ENCODE measurements at places on chromosomes 5 and 9.

DNA sequence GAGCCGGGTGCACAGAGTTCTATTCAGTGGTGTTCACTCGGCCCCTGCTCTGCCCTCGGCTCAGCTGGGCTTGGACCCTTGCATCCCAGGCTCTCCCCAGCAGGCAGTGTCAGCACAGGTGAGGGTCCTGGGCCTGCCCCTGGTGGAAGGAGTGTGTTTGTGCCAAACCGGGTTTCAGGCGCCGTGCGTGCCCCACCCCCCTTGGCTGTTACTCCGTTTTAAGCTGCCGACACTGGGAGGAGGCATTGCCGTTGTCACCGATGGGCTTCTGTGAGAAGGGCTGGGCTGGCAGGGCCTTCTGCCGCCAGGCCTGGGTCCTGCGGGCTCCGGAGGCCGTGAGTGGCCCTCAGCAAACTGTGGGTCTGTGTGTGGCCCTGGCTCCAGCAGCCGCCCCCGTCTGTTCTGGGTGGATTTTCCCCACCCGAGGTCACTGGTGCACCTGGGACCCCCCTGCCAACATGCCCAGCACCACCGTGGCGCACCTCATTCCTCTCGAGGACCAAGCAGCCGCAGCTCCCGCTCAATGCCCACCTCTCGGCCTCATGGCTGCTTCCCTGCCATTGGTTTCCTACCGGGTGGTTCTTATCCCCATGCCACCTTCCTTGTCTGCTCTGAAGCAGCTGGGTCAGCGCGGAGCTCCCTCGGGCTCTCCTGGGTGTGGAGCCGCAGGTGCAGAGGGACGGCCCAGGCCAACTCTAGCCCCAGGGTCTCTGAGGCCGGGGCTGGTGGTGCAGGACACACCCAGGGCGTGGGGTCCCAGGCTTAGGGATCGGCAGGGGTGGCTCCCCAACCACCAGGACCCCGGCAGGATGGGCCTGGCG lies 44.3 kb upstream of the EXOC3 start:
- DNase-seq: no peak

- DNase-seq: no peak
These were observed 71.7 kb downstream of the ANKRD55 start for GRCh38 chr5:56161439-56161823.

DNA sequence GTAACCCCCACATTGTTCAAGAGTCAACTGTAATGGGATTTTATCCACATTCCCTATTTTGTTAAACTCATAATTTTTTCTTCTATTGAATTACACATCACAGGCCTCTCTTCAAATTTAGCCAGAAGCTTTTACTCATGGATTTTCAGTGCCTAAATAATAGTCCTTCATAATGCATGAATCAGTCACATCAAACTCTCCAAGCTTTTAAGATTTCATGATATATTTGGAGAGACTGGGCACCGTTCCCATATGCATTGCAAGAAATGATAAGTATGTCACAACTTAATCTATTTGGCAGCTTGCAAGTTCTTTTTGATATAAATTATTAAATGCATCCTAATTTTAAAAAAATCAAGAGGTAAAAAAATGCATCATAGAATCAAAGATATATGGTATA lies 465.9 kb downstream of the DMAC1 start:
- DNase-seq: no peak

GRCh38 chr5:86983208-86983607 lies 284.5 kb upstream of the RASA1 start:
- DNase-seq: no peak

GRCh38 chr9:29319736-29320513 lies 1746.6 kb upstream of the C9orf72 start:
- no peak for DNase-seq

- no peak for DNase-seq
These were observed 21.4 kb downstream of the IPPK start for GRCh38 chr9:92648474-92648971.

DNA sequence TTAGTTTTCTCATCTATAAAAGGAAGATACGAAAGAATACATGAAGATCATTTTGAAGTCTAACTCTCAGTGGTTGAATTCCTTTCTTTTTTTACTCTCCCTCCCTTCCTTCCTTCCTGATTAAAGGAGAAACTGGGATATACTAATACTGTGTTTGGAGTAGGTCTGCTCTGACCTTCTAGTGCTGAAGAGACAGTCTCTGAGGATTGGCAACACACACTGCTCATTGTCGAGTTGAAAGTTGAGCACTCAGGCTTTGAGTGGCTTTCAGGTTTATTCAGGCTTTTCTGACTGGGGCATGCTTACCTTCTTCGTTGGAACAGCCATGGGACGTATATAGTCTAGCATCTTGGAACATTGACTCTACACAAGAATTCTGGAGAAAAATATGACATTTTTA lies 86.9 kb upstream of the RPS23 start:
- no peak for DNase-seq

- no peak for DNase-seq
These were observed 8.8 kb downstream of the BTF3 start for GRCh38 chr5:73507062-73507461.

DNA sequence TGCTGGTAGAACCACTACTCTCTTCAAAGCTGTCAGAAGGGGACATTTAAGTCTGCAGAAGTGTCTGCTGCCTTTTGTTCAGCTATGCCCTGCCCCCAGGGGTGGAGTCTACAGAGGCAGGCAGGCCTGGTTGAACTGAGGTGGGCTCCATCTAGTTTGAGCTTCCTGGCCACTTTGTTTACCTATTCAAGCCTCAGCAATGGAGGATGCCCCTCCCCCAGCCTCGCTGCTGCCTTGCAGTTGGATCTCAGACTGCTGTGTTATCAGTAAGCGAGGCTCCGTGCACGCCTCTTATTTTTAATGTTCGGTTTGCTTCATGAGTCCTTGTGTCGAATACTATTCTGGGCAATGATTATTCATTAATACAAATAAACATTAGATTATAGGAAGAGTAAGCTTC lies 3.1 kb upstream of the SLC27A6 start:
- DNase-seq: no peak

DNA sequence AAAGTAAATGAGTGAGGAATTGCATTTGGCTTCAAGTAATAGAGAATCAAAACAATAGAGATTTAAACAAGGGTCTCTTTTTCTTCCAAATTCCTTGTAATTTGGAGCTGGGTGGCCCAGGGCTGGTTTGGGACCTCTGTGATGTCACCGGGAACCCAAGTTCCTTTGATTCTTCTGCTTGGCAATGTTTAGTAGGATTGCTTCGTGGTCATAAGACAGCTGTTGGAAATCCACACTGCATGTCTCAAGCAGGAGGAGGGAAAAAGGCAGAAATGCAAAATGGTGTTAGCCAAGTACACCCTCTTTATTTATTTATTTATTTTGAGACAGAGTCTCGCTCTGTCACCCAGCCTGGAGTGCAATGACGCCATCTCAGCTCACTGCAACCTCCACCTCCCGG lies 72.6 kb upstream of the IL12B start:
- DNase-seq: no peak

- DNase-seq: no peak
These were observed at the start of gene PLPP7 for GRCh38 chr9:131289301-131290035. TSS of gene PLPP7 (plus strand) at chr9:131289723. CDS start at chr9:131289998, 275 bp downstream.

DNA sequence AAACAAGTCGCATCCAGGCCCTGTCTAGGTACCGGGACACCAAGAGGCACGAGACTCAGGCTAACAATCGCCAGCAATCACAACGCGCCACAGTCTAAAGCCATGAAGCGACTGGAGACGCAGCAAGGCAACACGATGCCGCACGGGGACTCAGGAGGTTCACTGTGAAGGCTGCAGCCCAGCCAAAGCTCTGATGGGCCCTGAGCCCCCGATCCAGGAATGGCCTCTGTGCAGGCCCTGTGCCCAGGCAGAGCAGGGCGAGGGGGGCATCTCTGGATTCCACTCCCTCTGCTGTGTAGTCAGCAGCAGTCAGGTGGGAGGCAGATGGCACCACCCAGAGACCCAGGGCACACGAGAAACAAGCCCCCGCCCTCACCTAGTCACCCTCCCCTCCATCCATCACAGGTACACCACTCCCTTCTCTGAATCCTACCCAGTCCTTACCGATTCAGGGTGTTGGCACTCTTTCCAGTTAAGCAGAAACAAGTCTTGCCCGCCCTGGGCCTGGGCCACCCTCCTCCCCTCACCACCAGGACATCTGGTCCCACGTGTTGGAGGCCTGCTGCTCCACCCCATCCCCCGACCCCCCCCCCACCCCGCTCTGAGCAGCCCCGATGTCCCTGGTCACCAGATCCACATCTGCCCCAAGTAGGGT lies 1.1 kb downstream of the RALGDS start:
- DNase-seq: no peak

DNA sequence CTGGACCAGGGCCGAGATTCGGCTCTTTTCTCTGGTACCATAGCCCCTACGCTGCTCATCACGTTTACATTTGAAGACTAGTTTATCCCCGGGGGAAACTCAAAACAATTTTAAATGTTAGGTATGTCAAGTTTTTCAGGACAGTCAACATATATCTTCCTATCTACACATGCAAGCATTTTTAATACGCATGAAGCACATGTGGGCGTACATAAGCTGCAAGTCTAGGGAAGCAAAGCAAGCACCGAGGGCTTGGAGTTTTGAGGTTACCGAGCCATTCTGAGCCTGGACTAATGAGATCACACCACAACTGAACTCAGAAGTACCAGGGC lies 154.4 kb downstream of the AUH start:
- DNase-seq: no peak

DNA sequence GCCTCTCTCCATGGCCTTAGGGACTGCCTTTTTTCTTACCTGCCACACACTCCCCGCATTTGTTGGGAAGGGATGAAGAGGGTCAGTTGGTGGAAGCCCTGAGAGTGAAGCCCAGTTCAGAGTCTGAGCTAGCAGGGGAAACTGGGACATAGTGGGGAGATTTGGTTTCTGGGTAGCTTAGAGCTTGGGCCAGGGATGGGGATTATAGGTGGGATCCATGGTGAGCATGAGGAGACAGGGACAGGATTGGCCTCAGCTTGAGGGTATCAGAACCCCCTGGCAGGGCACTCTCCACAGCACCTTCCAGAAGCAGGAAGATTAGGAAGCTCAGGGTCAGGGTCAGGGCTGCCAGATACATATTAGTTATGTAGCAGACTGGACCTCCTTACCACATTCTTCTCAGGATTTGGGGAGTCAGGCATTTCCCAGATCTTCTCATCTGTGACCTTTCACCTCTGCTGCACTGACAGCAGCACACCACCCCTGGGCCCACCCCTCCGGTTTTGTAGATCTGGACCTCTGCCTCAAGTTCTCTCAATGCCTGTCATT lies 17.9 kb downstream of the OR13J1 start:
- DNase-seq: no peak

GRCh38 chr5:101897914-101898313 lies 398.2 kb downstream of the SLCO4C1 start:
- no peak for DNase-seq

DNA sequence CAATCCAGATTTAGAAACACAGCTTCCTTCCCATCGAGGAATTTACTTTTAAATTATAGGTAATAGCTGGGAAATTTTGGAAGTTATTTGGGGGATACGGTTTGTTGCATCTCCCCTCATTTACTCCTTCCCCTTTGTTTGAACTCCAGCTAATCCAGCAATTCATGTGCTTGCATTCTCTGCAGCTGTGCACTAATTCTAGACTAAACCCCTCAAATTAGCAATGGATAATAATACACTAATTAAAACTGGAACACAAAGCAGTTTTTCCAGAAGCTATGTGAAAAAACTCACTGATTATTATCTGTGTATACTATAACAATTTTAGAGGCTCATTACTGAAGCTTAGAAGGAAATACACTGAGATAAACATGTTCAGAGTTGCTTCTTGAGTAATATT lies 751.2 kb upstream of the ZNF608 start:
- no peak for DNase-seq

DNA sequence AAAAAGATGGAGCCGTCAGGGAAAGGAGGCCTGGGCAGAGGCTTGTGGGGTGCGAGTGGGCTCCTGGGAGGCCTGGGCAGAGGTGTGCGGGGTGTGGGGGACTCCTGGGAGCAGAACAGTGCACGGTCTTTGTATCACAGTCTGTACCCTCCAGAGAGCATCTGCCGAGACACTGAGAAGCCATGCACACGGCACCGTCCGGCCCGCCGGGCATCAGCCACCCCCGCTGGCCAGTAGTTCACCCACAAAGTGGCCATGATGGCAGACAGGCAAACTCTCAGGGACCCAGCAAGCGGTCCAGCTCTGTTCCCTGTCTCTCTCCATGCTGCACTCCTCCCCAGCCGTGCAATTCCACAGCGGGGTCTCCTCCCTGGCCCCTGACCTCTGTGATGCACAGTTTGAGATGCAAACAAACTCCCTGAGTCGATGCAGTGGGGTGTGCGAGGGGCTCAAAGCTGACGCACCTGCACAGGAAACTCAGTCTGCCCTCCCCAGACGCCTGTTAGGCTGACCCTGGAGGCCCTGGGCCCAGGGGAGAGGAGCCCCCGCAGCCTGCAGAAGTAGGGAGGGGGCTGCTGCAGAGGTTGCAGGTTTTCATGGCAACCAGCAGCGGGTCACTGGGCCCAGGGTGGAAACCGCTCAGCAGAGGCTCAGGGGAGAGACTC lies 9.1 kb upstream of the GPSM1 start:
- DNase-seq: no peak

DNA sequence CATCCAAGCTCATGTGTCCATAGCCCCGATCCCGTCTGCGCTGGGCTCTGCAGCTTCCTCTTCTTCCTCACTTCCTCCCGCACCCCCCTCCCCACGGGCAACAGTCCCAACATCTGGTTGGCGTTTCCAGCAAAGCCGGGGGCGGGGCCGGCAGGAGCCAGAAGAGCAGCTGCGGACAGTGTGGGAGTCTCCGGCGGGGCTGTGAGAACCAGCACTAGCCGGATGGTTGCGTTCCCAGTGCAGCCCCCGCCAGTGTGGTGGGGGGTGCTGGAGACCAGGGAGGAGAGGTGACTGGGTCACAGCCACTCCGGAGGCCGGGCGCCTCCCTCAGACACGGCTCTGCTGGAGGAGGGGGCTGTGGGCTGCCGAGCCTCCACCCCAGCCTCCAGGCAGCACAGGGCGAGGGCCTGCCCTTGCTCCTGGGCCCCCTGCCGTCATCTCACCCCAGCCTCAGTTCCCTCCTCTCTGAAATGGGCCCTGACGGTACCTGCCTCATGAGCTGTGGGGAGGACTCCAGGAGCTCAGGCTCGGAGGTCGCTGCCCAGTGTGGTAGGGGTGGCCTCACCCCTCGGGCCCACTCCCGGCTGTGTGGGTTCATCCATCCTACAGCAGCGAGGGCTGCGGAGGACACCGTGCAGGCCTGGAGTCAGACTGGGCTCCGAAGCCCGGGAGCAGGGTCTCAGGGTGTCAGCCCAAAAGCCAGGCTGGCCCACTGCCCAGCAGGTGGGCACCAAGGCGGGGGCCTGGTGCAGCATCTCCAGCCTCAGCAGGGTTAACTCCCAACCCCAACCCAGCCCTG lies 41.5 kb upstream of the NOTCH1 start:
- DNase-seq: no peak

GRCh38 chr5:168341178-168341577 lies 49.7 kb downstream of the WWC1 start:
- no peak for DNase-seq

- DNase-seq: no peak
These were observed 1609.2 kb upstream of the ACO1 start for GRCh38 chr9:30775236-30775635.
